ENCODE measurements at places on chromosomes 2 and 18. TPM values are rescaled to one million over a fixed set of nuclear protein-coding genes. Genes with fewer than 3 reads are reported as not detected.

DNA sequence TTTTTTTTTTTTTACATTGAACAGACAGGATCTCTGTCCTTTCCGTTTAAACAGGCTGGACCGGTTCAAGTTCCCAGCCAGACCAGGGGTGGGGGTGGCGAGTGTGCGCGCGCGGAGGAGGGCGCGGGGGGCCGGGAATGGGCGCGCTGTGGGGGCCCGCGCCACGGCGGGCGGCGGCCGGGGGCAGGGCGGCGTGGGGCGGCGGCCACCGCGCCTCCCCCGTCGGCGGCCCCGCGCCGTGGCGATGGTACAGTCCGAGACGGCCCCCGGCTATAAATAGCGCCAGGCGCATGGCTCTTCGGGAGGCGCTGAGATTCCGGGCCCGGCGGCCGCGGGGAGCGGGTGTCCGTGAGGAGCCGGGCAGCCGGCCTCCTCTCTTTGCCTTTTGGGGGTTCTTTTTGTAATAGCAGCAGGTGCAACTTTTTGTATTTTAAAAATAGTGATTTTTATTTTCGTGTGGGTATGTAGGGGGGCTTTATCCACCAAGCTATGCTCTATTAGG lies 430 bp upstream of the CELF4 start:
- DNase-seq: no peak

GRCh38 chr2:50492477-50492851 lies 539.5 kb downstream of the NRXN1 start:
- DNase-seq: peak; percentile 22

GRCh38 chr2:20491739-20492531 lies 45.1 kb downstream of the RHOB start:
- no peak for DNase-seq

- DNase-seq: no peak
Observed at GRCh38 chr2:236345081-236345714, 81.0 kb upstream of the ASB18 start.

- DNase-seq: no peak
Observed at GRCh38 chr18:35747894-35748472, 166.4 kb downstream of the GALNT1 start.

DNA sequence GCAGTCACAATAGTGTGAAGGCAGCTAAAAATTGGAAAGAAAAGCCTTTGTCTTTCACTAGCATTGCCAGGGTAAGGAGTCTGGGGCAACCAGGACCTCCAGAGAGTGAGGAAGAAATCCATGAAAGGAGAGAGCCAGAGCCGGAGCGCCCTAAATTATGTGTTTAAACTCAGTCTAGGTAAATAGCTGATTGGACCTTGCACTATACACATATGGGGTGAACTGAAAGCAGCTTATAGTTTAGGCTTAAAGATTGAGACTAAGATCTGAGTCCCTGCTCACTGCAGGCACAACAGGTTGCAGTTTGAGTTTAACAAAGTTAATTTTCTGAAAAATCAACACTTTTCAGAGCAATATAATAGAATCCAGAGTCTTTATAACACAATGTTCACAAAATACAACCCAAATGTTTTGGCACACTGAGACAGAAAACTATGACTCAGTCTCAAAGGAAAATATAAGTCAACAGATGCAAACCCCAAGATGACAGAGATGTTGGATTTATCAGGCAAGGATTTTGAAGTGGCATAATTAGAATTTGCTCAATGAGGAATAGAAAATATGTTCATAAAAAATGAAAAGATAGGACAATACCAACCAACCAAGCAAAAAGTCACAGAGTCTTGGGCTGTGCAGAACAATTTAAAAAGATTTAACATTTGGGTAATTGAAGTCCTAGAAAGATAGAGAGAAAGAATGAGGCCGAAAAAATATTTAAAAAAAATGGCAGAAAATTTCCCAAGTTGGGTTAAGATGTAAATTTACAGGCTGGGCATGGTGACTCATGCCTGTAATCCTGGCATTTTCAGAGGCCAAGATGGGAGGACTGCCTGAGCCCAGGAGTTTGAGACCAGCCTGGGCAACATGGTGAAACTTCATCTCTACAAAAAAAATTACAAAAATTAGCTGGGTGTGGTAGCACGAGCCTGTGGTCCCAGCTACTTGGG lies 39.6 kb downstream of the DOK1 start:
- DNase-seq: no peak

- DNase-seq: no peak
Observed at GRCh38 chr2:104944495-104944894, 90.6 kb downstream of the POU3F3 start.

- DNase-seq: no peak
Observed at GRCh38 chr18:55018602-55019001, 59.3 kb upstream of the CCDC68 start.

DNA sequence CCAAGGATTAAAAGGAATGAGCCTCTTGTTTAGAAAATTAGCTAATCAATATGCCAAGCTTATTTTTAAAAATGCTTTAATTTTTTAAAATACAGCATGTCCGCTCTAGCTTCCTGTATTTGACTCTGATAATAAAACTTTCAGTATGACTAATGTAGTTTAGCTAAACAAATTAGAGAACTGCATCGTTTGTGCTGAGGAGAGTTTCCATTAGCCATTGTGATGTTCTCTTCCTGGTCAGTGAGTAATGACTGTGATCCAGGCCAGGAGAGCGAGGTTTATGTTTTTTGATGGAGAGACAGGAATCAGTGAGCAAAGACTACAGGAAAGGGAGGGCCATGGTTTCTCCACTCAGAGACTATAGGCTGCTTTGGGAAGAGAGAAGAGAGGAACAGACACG lies 237.2 kb upstream of the ETAA1 start:
- no peak for DNase-seq

DNA sequence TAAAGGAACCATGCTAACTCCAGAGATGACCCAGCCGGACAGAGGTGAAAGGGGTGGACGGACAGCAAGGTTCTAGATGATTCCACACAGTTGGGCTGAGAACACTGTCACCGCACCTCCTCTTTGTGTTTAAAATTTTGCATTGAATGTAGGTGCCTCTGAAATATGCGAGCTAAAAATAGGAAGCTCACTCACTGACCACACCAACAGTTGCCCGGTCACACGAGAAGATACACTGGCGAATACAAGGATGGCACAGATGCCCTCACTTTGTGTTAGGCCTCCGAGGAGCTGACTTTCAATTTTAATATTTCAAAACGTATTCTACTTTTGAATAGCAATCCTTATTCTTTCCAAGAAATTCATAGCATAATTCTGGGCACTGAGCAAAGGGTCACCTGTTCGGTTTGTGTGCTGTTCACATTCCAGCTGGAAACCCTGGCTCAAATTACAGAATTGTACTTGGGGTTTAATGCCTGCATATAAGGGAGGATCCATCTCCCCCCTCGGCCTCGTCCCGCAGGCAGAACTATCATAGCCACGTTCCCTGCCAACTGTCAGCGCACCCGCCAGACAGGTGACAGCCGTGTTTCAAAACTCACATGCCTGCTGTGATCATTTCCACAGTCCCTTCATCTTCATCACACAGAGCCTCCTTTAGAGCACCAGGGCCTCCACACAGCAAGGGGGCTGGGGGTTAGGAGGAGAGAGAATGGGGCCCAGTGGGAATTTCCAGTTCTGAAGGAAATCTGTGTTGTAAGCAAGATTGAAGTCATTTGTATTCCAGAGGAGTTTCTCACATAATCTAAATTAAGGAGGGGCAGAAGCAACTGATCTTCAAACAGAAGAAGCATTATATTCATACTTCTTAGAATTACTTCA lies 48.2 kb downstream of the ADI1 start:
- no peak for DNase-seq

- no peak for DNase-seq
Observed at GRCh38 chr18:46705521-46705920, 48.5 kb upstream of the LOXHD1 start.

DNA sequence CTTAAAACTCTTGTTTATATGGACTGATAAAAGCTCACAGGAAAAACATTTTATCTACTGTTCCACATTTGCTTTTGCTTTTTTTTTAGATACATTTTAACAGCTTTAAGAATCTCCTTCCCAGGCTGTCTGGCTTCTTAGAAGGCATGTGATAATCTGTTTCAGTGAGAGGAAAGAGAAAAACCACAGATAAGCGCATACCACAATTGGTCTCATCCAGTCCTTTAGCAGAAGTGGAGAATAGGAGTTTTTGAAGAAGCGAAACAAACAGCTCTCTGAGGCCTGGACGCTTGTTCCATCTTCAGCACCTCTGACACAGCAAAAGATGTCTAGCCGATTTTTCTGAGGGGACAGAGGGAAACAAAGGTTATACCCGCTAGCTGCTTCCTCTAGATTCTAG lies 37.6 kb downstream of the RMC1 start:
- no peak for DNase-seq

MDH1B gene
- total RNA-seq: 0.63 TPM

IL18RAP gene
- total RNA-seq: 1.5 TPM

LAPTM4A gene
- total RNA-seq: 138 TPM

ZSWIM2 gene
- total RNA-seq: not detected

DCC gene
- not detected for total RNA-seq

SPDYA gene
- 5.7 TPM for total RNA-seq
